ENCODE measurements at places on chromosomes 4 and X.

DNA sequence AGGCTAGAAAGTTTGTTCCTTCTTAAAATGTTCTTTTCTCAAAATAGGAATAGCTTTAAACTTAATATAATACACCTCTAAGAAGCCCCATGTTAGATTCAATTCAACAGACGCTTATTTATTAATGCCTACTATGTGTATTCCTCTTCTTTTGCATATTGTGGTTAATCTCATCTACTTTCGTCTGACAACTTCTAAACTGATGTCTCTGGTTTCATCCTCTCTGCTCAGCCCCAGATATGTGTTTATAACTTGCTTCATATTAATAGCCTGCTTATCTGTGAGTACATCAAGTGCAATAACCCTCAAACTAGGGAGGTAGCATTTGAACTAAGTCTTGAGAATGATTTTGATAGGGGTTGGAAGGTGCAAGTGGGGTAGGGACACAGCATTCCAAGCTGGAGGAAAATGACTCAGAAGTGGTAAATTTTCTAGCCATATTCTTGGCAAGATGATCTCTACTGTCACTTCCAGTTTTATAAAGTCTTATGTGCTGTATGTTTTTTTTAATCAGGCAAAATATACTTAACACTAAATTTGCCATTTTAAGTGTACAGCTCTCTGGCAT, 37.0 kb downstream of the STK26 start:
- DNase-seq = no peak

GRCh38 chrX:120015145-120016067, 62.1 kb downstream of the RHOXF2B start:
- no peak for DNase-seq

DNA sequence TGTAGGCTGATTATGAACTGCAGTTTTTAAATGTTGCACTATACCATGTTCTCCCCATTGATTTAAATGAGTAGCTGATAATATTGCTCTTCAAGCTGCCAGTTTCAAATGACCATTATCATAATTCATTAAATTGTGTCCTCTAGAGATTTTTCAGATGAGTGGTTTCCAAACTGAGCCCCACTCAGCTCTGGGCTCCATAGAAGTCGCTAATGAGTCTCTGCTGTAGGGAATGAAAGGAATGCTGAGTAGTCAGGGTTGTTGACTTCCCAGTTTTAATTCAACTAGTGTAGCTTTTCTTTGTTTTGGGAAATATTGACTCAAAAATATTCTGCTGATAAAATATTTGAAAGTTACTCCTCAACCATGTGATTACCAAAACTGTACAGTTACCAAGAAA, 1081.1 kb downstream of the ARAP2 start:
- no peak for DNase-seq

- peak; percentile 27 for DNase-seq
Measured at GRCh38 chr4:147683188-147683591, 773 bp downstream of the PRMT9 start.

GRCh38 chrX:110145854-110146253, 142.9 kb downstream of the TMEM164 start:
- peak; percentile 23 for DNase-seq

DNA sequence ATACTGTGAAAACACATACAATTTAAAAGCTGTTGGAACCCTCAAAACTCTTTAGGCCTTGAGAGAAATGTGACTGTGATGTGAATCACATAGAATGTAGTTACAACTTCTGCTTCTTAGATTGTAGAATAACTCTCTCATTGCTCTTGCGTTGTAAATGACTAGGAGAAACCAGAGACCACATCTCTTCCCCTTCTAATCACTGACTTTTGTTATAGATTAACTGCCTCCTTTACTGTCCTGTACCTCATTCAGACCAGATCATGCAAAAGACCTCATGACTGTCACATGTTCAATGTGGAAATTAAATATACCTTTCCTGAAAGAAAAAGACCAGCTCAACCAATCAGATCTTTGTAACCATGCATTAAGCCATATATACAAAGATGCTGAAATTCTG, 43.2 kb upstream of the NEIL3 start:
- DNase-seq = no peak

DNA sequence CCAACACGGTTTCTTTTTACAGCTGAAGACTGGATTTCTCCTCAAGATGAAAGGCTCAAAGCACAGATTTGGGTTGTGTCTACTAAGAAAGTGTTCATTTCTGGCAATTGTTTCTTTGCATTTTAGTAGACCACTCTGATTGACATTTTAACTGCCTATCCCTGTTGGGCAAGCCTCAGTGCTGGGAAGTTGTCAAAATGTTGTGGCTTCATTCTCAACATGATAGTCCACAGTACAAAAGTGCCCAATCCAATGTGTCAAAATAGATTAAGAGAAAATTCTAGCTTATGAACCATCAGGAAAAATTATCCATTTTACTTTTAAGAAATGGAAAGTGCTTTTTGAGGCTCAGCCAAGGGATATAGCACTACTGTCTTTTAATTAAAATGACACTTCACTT, 323.9 kb upstream of the PRPS2 start:
- no peak for DNase-seq

GRCh38 chr4:116024954-116025708, 911.7 kb upstream of the NDST4 start:
- no peak for DNase-seq

GRCh38 chrX:118536687-118537461, 41.3 kb downstream of the DOCK11 start:
- peak; percentile 14 for DNase-seq

GRCh38 chr4:121375262-121375661, 5.6 kb downstream of the QRFPR start:
- no peak for DNase-seq

- DNase-seq = no peak
Measured at GRCh38 chr4:56330691-56331090, 56.6 kb downstream of the AASDH start.

- DNase-seq = no peak
Measured at GRCh38 chrX:698206-698605, 67.6 kb downstream of the SHOX start.

DNA sequence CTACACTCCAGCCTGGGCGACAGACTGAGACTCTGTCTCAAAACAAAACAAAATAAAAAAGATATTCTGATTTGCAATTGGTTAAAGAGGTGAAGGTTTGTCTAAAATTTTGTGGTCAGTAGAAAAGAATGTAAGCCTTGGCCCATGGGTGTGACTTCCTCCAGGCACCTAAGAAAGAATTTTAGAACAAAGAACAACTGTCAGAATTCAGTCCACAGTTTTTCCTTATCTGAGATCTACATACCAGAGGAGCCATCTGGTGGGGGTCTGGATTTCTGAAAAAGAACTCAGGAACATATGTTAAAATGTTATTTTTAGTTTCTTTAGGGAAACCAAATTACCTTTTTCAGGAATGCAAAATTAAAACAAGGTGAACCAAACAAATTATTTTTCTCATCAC, 434.1 kb downstream of the ANKRD50 start:
- DNase-seq = no peak

DNA sequence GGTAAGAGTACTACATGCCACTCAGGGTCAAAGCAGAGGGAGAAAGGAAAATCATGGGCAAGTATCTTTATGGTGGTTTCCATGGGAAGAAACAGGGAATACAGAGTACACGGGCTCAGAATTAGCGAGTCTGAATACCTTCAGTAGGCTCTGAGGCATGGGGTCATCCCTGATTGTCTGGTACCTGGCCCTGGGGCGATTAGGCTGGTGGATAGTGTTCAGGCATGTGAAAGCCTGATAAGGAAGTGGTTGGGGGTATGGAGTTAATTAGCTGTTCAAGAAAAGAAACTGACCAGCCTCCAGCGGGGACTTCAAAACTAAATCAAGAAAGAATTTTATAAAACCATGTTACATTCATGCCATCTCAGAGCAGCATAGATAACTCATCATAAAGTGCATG, 518.8 kb downstream of the RAB28 start:
- no peak for DNase-seq

Measured in GM10248 (cell line).